Activated CD8-positive, alpha-beta T cell treated with anti-CD3 and anti-CD28 coated beads, Interleukin-2, amount 10 ng/mL, durations not matched to agents 7 days and 5 days (primary cell): ENCODE measurements at places on chromosomes 4 and X. TPM values are rescaled to one million over a fixed set of nuclear protein-coding genes. Genes with fewer than 3 reads are reported as not detected.

NAP1L3 gene
- total RNA-seq: 0.66 TPM

PPP1R2C gene
- not detected for total RNA-seq

PDLIM3 gene
- not detected for total RNA-seq

INTU gene
- 0.37 TPM for total RNA-seq

TLR1 gene
- total RNA-seq: 8.1 TPM

ZNF185 gene
- total RNA-seq: 0.97 TPM

DNA sequence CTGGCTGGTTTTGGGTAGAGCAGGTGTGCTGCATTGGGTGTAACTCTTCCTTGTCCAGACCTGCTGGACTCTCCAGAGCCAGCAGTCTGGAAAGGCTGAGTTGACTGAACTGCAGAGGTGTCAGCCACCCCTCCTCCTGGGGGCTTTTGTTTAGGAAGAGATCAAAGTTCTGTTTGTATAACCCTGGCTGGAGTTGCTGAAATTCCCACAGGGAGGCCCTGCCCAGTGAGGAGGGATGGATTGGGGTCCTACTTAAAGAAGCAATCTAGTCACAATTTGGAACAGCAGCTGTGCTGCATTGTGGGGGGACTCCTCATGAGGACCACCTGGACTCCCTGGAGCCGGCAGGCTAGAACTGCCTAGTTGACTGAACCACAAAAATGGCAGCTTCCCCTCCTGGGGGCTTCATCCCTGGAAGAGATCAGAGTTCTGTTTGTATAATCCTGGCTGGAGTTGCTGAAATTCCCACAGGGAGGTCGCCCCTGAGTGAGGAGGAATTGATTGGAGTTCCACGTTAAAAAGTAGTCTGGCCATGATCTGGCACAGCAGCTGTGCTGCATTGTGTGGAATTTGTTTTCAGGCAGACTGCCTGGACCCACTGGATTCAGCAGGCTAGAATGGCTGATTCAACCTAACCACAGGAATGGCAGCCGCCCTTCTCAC lies 264.9 kb upstream of the ZC4H2 start:
- H3K36me3 ChIP-seq: no peaks in the 10 kb centered on the region
- DNase-seq: no peak
- no peaks in the 10 kb centered on the region for H3K4me1 ChIP-seq
- H3K27me3 ChIP-seq: no peaks in the 10 kb centered on the region
- H3K27ac ChIP-seq: no peak overlapping the region
- H3K4me3 ChIP-seq: no peak overlapping the region

DNA sequence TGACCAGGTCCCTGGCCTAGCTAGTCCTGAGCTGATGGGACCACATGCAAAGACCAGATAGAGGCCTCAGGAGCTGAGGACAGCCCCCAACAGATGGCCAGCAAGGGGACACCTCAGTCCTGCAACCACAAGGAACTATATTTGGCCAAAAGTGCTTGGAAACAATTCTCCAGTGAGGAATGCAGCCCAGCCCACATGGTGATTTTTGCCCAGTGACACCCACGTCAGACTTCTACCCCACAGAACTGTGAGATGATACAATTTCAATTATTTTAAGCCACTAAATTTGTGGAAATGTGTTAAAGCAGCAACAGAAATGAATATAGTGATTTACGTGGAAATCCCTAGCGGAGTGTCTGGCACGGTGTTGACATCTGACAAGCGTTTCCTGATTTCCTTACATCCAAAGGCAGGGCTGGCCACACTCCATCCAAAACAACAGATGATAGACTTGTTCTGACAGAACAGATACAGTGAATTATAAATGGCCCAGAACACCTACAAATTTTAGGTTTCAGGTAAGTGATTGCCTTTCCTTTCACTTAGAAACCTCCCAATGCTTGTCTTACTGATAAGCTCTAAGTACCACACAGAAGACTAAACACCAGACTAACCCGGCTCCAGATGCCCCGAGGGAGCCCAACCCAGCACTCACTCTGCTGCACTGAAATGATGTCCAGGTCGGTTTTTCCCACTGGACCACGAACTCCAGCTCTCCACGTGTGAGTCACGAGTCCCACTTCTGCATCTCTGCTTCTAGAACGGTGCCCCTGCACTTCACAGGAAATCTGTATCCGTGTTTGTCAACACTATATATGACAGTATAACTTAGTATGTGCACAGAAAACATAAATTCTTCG lies 5.8 kb downstream of the AFAP1 start:
- no peak overlapping the region for H3K27ac ChIP-seq
- no peak for DNase-seq
- peaks cover 21% of the 10 kb centered on the region for H3K27me3 ChIP-seq
- no peak overlapping the region for H3K4me3 ChIP-seq
- H3K36me3 ChIP-seq: peaks cover 4% of the 10 kb centered on the region
- peaks cover 17% of the 10 kb centered on the region for H3K4me1 ChIP-seq

DNA sequence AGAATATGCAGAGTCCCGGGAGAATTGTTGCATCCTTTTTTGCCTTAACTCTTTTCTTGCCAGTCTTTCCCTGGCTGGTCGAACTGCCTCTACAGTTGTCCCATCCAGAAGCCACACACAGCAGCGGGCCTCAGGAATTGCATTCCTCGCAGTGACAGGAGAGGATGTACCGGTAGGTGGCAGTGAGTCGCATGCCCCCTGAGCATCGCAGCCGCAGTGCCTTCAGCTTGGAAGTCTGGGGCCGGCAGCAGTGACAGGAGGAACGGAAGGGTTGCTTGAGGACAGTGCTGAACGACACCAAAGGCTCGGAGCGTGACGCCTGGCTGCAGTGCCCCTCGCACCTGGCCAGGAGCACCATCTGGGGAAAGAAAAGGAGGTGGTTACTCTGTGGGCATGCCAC lies 23.5 kb downstream of the NDP start:
- peak overlapping the region; percentile 38 for H3K4me3 ChIP-seq
- no peaks in the 10 kb centered on the region for H3K27me3 ChIP-seq
- no peak overlapping the region for H3K27ac ChIP-seq
- DNase-seq: peak; percentile 36
- no peaks in the 10 kb centered on the region for H3K36me3 ChIP-seq

DNA sequence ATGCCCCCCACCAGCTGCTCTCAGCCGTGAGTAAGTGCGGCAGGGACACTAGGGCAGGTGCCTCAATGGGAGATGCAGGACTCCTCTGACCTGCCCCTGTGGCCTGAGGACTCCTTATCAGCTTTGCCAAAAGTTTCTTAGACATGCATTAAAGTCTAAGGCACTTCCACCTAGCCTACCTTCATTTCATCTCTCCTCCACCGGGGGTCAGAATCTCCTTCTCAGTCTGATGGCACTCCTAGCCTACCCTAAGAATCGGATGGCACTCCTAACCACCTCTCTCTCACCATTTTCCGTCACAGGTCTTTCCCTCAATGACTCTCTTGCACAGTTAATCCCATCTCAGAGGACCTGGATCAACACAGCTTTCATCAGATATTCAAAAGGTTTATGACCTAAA lies 85.9 kb downstream of the OTC start:
- no peak overlapping the region for H3K27ac ChIP-seq
- H3K4me1 ChIP-seq: no peaks in the 10 kb centered on the region
- peaks cover 2% of the 10 kb centered on the region for H3K27me3 ChIP-seq
- no peak for DNase-seq
- no peak overlapping the region for H3K4me3 ChIP-seq

DNA sequence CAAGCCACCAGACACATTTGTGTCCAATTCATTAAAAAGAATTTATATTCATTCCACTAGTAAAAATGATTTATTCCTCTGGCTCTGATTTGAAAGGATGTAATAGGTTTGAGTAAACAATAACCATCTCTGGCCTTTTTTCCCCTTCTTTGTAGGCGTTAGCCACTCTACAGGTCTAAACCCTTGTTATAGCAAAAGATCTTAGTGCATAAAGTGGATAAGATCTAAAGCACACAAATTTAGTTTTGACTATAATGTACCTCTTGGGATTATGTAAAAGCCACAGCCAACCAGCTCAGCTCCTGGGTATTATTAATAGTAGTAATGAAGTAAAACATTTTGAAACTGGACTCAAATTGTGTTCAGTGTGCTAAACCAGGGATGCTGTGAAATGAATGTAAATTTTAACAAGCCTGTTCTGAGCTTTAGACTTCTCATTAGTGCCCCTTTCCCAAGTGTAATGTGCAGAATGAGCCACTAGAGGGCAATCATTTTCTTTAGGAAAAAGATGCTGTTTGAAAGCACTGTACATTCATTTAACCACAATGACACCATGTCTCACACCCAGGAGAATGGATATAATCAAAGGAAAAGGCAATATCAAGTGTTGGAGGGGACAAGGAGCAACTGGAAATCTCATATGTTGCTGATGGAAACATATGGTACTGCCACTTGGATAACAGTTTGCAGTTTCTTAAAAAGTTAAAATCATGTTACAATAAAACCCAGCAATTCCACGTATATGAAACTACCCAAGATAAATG lies 69.7 kb downstream of the KLHL8 start:
- DNase-seq: peak; percentile 73
- no peaks in the 10 kb centered on the region for H3K36me3 ChIP-seq
- no peaks in the 10 kb centered on the region for H3K27me3 ChIP-seq
- H3K4me3 ChIP-seq: no peak overlapping the region
- H3K4me1 ChIP-seq: no peaks in the 10 kb centered on the region
- H3K27ac ChIP-seq: no peak overlapping the region

GRCh38 chrX:93580634-93581033 lies 92.7 kb downstream of the NAP1L3 start:
- no peak overlapping the region for H3K27ac ChIP-seq
- H3K4me1 ChIP-seq: no peaks in the 10 kb centered on the region
- H3K27me3 ChIP-seq: no peaks in the 10 kb centered on the region
- no peak overlapping the region for H3K4me3 ChIP-seq

- no peaks in the 10 kb centered on the region for H3K36me3 ChIP-seq
- H3K4me1 ChIP-seq: no peaks in the 10 kb centered on the region
- no peak overlapping the region for H3K4me3 ChIP-seq
- no peaks in the 10 kb centered on the region for H3K27me3 ChIP-seq
Measured at GRCh38 chr4:64584981-64585557, 175.8 kb upstream of the TECRL start.
